ENCODE measurements at places on chromosomes 7 and 10.

DNA sequence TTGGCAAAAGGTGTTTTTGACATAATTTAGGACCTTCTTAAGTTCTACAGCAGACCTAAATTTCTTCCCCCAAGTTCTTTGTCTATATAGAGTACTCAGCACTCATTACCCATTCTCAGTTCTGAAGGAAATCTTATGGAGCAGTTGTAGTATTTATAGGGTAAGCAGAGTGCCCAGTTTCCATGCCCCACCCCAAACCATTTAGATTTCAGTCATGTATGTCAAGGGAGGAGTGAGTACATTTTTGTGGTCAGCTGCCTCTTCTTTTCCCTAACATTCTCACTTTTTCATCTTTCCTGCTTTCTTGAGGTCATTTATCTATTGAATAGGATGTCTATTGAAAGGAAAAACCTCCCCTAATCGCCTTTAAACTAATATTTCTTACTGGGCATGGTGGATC is 83.3 kb downstream of the KAT6B start:
- peak; percentile 20 for DNase-seq

- DNase-seq: peak; percentile 14
Measured at GRCh38 chr7:141550386-141551093, 670 bp upstream of the AGK start.

DNA sequence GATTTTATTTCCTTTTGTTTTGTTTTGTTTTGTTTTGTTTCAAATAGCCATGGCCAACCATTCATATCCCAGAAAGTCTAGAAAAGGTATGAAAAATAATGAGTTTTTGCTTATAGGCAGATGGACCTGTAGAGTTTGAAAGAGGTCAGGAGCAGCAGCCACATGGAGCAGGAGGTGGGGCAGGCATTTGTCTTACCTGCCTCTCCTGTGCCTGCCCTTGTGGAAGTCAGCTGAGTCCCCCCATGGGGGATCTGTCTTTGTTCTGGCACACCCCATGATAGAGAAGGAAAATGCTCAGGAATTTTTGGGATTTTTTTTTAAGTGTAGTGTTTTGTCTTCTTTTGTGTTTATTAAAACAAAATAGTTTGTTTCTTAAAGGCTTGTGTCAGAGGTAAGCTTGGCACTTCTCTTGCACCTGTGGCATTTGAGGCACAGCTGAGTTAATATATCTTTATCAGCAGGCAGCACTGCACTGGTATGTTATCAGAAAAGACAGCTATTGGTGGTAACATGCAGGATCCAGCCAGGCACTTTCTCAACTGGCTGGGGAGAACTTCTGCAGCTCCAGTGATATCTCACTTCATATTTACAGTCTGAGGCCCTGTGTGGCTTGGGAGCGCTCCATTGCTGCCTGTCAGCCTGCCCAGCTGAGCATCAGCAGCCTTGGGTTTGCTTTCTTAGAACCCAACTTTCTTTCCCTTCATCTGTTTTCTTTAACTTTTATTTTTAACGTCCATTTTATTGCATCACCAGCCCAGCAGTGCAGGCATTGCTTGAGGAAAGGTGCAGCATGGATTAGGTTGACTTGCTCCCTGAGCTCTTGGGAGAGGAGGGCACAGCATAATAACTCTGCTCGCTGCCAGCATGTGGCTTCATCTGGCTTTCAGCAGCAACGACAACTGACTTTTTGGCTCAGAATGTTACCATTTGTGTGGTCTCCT is 44.4 kb downstream of the LRRC4 start:
- DNase-seq: peak; percentile 86

DNA sequence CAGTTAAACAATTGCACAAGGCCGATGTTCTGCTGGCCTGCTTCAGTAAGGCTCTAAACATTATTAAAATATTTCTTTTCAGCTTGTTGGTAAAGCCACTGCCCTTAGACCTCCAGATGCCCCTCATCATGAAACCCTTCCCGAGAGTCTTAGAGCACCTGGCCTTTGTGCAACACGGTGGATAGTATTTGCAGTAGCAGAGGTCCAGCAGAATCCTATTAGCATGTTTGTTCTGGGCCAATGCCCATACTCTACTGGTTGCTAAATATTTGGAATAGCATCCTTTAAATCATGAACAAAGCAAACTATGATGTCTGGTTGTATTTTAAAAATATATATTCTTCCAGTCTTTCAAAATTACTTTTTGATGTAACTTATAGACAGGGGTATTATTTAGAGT is 584.6 kb downstream of the CNTNAP2 start:
- DNase-seq: no peak

GRCh38 chr10:24287559-24288195 is 78.7 kb downstream of the KIAA1217 start:
- no peak for DNase-seq

- no peak for DNase-seq
Measured at GRCh38 chr7:47978790-47979144, 648 bp downstream of the HUS1 start.

DNA sequence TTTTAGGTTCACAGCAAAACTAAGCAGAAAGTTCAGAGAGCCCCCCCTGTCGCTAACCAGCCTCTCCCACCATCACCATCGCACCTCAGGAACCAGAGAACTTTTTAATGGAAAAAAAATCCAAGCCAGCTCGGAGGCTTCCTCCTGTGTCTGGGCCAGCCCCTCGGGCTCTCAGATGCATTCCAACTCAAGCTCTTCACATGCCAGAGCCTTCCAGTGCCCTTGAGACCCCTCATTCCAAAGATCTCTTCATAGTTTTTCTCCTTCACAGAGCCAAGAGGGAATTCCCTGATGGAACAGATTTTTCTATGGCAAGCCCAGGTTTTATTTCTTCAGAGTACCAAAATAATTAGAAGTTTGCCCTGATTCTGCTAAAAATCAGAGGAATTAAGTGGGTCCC is 153.4 kb upstream of the LANCL2 start:
- no peak for DNase-seq

DNA sequence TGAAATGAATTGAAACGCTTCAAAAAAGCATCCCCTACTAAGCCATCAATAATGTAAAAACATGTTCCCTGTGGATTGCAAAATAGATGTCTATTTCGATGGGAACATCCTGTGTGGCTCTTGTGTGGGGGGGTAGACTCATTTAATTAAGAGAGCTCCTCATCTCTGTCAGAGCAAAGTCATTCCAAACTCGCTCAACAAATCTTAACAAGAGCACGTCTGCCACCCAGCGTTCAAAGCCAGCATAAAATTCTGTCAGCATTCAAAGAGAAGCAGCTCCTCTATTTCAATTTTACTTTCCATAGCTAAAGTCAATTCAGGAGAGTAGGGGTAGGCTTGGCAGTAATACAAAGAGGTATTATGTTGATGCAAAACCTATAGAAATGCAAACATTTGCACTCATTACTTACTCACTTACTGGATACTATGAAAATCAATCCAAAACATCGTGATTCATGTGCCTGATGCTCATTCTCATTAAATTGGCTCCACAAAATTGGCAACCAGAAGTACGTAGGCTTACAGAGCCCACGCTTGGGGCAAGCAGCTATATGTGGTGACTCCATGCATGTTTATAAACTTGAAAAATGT is 114.9 kb downstream of the IPMK start:
- DNase-seq: peak; percentile 68

GRCh38 chr10:43209074-43209455 is 57.8 kb downstream of the RASGEF1A start:
- no peak for DNase-seq

DNA sequence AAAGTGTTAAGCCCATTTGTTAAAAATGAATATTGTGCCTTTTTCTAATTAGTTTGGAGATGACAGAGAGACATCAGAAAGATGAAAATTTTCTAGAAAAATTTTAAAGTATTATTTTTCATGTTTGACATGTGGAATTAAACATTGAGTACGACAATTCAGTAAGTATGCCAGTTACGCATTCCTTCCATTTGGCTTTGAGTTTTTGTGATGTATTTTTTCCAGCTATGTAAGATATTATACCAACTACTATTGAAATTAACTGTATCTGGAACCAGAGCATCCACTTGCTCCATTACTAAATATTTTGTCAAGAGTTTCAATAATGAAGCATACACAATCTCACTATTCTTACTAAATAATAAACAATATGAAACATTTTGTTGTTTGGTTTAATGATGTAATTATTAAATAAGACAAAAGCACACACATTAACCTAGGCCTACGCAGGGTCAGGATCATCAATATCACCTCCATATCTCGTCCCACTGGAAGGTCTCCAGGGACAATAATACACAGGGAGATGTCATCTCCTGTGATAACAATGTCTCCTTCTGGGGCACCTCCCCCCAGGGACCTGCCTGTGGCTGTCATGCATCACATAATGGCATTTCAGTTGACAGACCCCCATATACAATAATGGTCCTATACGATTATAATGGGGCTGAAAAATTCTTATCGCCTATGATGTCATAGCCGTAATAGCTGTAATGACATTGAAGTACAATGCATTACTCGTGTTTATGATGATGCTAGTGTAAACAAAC is 274.1 kb downstream of the REEP3 start:
- DNase-seq: no peak

- DNase-seq: no peak
Measured at GRCh38 chr10:46090258-46090812, 44.3 kb upstream of the MSMB start.

GRCh38 chr10:72539137-72539536 is 86.7 kb downstream of the MICU1 start:
- DNase-seq: no peak

- DNase-seq: no peak
Measured at GRCh38 chr7:88771417-88771816, 11.9 kb downstream of the ZNF804B start.

GRCh38 chr10:9733766-9734165 is 1283.9 kb upstream of the CELF2 start:
- no peak for DNase-seq

GRCh38 chr10:21329995-21330627 is 195.4 kb downstream of the SKIDA1 start:
- DNase-seq: no peak

DNA sequence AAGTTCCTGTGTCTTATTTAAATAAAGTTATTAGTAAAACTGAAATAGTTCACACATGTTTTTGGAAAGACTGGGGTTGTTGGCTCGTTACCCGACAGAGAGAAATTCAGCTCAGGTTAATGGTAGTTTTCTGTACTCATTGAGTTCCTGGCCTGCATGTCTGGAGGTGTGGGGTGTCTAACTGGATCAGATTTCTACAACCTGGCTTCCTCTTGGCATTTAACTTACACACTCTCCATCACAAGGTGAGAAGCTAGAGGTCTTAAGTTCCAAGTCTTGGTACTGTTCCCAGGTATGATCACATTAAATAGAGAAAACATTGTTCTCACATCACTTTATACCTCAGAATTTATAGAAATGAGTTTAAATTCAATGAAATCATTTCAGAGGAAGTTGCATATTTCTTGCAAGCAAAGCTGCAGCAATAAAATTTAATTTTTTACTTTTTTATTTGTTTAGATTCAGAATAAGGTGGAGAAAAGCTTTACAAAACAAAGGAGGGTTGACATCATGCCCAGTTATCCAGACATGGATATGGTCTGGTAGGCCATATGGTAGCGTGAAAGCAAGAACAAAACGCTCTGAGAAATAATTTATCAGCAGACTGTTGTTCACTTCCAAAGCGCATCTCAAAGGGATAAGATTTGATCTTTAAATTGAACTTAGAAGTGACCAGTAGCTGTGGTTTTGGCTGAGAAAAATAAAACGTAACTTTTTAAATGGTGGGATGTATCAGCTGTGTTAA is 120.6 kb downstream of the GLCCI1 start:
- no peak for DNase-seq

GRCh38 chr10:133365461-133366129 is 7.6 kb downstream of the ECHS1 start:
- no peak for DNase-seq

GRCh38 chr7:12911053-12911452 is 223.6 kb downstream of the ARL4A start:
- DNase-seq: no peak

- no peak for DNase-seq
Measured at GRCh38 chr7:40923626-40924025, 779.3 kb downstream of the INHBA start.

DNA sequence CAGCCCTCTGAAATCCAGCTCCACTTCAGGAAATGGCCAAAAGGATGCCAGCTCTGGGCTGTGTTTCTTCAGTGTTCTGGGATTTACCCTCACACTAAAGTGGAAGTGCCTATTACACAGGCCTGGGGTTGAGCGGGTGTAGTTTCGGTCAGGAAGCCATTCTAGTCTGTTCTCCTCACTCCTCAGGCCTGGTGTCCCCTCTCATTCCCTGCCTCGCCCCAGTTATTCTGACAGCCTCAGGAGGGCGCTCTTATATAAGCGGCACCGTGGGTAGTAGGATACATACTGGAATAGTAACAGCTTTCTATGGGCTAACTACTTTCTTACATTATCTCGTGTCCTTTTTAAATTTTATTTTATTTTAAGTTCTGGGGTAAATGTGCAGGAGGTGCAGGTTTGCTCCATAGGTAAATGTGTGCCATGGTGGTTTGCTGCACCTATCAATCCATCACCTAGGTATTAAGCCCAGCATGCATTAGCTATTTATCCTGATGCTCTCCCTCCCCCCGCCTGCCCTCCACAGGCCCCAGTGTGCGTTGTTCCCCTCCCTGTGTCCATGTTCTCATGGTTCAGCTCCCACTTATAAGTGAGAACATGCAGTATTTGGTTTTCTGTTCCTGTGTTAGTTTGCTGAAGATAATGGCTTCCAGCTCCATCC is 12.2 kb upstream of the LGI1 start:
- DNase-seq: peak; percentile 25

GRCh38 chr10:103241262-103242011 is 4.2 kb upstream of the RPEL1 start:
- DNase-seq: peak; percentile 78

- DNase-seq: no peak
Measured at GRCh38 chr10:97911217-97911616, 61.6 kb downstream of the GOLGA7B start.

GRCh38 chr10:92756201-92757065 is 66.7 kb downstream of the HHEX start:
- DNase-seq: peak; percentile 97

- DNase-seq: no peak
Measured at GRCh38 chr7:37385787-37386186, 62.9 kb downstream of the ELMO1 start.

GRCh38 chr7:108103558-108104298 is 26.4 kb downstream of the LAMB4 start:
- no peak for DNase-seq

GRCh38 chr7:156178857-156179256 is 366.6 kb upstream of the SHH start:
- DNase-seq: no peak

DNA sequence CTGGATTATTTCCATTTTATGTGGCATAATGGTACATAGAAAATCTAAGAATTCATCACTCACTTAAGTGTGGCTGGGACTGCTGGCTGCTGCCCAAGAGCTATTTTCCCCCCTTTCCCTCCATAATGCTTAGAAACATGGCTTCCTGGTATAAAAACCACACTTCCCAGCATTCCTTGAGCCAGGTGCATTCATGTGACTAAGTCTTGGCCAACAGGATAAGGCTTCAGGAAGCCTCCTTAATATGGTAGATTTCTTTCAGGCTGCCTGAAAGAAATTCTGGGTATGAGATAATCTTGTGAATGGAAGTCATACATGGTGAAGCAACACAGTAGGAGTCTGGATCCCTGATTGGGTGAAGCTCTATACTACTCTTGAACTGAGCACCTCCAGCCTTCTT is 178.0 kb downstream of the JAZF1 start:
- DNase-seq: peak; percentile 45
